ENCODE measurements at places on chromosomes 3 and 15.

DNA sequence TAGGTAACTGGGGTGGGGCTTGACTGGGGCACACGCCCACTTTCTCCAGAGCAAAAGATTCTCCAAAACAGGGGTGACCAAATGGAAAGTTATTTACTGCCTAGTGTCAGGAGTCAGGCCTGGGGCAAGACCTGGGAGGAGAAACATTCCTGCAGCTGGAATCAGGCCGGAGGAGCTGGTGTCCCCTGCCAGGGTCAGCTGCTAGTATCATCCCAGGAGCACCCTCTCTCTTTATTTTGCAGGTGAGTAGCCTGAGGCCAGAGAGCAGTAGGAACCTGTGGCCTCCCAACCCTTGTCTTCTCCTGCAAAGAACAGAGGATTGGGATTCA lies 32.9 kb downstream of the DNAJB8 start:
- DNase-seq: no peak

DNA sequence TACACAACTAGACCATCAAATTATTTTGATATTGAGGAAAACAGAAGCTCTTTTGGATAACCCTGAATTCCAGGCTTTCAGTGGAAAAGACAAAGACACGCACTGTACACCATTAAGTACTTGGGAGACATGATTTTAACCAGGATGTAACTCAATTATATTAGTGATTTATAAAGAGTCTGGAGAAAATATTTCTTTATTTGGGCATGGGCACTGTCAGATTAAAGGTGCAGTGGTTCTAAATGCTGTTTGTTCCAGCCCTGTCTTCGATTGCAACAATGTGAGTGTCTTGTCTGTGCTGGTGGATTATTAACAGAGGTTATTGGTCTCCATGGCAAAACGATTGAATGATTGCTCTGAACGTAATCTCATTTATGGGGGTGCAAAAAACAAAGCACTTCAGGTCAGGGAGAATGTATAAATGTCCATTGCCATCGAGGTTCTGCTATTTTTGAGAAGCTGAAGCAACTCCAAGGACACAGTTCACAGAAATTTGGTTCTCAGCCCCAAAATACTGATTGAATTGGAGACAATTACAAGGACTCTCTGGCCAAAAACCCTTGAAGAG lies at the start of gene TM4SF4:
Gene TM4SF4, plus strand, starts transcription at position 448 of the 568 bp plus-strand sequence. CDS start 181 bp downstream, outside the sequence.
- no peak for DNase-seq

DNA sequence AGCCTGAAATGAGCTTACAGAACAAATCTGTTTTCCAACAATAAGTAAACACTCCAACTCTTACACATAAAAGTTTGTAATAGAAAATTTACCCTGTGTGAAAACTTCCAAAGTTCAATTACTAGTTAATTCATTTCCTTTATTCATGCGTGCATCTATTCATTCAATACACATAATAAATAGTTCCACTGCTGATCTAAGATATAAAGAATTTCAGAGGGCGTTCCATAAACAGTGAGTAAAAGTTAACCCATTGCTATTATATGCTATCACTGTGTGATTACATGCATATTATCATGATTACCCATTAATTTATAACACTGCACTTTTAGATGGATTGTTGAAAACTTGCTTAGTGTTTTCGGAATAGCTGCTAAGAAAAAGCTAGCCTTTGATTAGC lies 36.2 kb upstream of the CFAP20DC start:
- no peak for DNase-seq

DNA sequence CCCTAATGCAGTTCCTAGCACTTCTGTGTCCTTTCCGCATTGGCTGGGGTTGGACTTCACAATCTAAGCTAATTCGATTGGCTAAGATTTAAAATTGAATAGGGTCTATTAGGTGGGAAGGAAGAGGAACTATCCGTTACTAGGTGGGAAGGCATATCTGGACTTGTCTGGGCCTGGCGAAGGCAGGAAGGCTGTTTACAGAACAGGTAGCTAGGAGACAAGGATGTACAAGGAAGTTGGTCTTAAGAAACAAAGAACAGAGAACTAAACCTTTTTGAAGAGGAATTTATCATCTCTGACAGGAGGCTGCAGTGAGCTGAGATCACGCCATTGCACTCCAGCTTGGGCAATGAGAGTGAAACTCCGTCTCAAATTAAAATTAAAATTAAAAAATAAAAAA lies 17.3 kb upstream of the ATG7 start:
- no peak for DNase-seq

GRCh38 chr3:150000641-150001040 lies 29.9 kb upstream of the PFN2 start:
- DNase-seq: no peak

DNA sequence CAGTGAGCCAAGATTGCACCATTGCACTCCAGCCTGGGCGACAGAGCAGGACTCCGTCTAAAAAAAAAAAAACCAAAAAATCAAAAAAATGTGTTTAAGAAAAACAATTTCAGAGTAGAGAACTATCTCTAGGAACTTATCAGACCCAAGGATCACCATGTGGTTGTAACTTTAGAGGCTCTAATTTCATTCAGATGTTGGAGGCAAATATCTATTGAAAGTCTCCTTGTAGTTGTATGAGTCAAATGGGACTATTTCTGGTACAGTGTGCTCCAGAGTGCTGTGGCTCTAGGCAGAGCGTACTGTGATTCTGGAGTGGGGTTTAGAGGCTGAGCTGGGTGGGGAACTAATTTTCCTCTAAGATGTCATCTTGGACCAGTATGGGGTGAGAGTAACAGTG lies 398.7 kb downstream of the SHQ1 start:
- no peak for DNase-seq

GRCh38 chr3:23487015-23487414 lies 283.9 kb downstream of the UBE2E2 start:
- DNase-seq: no peak

DNA sequence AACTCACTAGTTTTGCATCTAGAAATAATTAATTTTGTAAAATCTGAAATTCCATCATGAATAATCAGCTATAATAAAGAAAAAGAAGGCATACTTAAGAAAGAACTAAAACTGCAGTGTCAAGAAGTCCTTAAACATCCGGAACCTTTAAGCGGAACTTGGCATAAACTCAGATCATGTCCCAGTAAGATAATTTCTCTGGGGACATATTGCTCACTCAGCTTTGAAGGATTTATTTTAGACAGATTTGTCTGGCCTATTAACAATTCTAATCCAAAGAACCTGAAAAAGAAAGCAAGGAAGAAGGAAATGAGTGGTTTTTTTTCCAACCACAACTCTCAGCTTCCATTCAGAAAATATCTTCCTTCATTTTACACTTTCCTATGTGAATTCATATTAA lies 850.3 kb downstream of the ROBO1 start:
- DNase-seq: no peak

GRCh38 chr15:76815421-76815820 lies 89.7 kb downstream of the SCAPER start:
- no peak for DNase-seq

GRCh38 chr3:57755368-57755675 lies 787 bp upstream of the SLMAP start:
- DNase-seq: no peak

- DNase-seq: no peak
Measured at GRCh38 chr3:143970773-143971358, 757 bp upstream of the DIPK2A start.

- DNase-seq: no peak
Measured at GRCh38 chr3:137191951-137192350, 234.2 kb downstream of the IL20RB start.

GRCh38 chr3:135874035-135874434 lies 91.5 kb upstream of the PPP2R3A start:
- DNase-seq: no peak

GRCh38 chr3:69504232-69504631 lies 118.3 kb upstream of the FRMD4B start:
- DNase-seq: no peak

- DNase-seq: no peak
Measured at GRCh38 chr3:23620638-23621015, 185.1 kb upstream of the UBE2E1 start.

GRCh38 chr3:179526989-179527391 lies 35.7 kb upstream of the ACTL6A start:
- DNase-seq: no peak

- DNase-seq: no peak
Measured at GRCh38 chr3:71582612-71583565, 639 bp downstream of the FOXP1 start.

GRCh38 chr3:87358066-87358465 lies 81.7 kb upstream of the POU1F1 start:
- no peak for DNase-seq

GRCh38 chr3:5001135-5001534 lies 21.9 kb downstream of the BHLHE40 start:
- DNase-seq: no peak

- DNase-seq: no peak
Measured at GRCh38 chr15:91104111-91104510, 4.1 kb downstream of the SV2B start.

- DNase-seq: no peak
Measured at GRCh38 chr15:63675263-63675662, 78.1 kb downstream of the FBXL22 start.

GRCh38 chr3:75272691-75273090 lies 391.4 kb upstream of the FRG2C start:
- no peak for DNase-seq

GRCh38 chr15:69604072-69604411 lies 151.4 kb downstream of the RPLP1 start:
- DNase-seq: no peak

DNA sequence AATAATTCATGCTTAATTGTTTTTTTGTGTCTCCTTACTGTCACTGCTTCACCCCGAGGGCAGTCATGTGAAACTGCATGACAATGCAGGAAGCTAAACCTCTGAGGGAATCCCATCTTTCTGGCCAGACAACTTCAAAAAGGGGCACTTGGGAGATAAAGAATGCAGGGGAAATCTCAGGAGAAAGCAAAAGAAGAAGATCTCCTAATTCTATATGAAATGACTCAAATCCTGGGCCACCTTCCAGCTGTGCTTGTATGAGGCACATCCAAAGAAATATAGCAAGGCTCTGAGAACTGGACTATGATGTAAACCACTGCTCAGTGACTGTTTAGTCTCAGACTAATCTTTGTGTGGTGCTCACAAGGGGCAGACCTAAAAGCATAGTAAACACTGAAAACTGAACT lies 22.6 kb upstream of the UMPS start:
- DNase-seq: no peak

GRCh38 chr3:190716211-190716610 lies 146.3 kb downstream of the GMNC start:
- no peak for DNase-seq

DNA sequence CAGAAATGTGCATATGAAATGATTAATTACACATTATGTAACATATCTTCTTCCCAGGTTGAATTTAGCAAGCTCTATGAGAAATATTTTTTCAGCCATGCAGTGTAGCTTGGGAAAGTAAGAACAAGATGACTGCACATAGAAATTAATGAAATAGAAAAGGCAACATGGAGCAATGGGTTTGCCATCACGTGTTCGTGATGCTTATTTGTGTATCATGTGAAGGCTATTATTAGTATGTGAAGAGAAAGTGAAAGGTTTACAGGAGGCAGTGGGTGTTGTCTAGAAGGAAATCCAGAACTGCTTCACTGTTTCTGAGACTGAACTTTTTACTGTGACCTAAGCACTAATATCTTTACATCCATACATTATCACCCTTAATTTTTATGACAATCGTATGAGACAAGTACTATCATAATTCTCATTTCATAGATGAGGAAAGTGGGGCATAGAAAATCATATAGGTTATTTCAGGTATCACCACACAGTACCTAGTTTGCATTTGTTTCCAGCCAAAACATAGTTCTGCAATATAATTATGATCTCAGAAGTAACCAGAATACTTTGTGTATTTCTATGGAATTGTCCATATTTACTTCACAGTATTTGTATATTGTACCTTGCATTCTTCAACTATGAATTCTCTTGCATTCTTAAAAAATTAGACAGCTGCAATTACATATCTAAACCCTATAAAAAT lies 14.9 kb downstream of the SERPINI1 start:
- no peak for DNase-seq

GRCh38 chr3:141725036-141725435 lies 13.1 kb upstream of the RNF7 start:
- DNase-seq: no peak

DNA sequence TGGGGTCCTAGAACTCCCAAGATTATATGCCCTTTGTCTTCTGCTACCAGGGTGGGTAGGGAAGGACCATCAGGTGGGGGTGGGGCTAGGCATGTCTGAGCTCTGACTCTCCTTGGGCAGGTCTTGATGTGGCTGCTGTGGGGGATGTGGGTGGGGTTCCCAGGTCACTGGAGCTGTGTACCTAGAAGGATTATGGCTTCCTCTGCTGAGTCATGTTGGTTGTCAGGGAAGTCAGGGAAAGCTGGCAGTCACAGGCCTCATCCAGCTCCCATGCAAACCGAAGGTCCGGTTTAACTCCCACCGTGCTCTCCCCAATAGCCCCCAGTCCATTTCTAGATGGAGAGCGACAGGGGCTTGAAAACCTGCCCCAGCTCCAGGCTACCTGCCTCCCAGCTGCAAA lies 35.2 kb downstream of the EID1 start:
- DNase-seq: no peak

GRCh38 chr15:98143116-98143515 lies 182.6 kb downstream of the ARRDC4 start:
- no peak for DNase-seq

GRCh38 chr15:68349151-68349550 lies 71.6 kb downstream of the FEM1B start:
- no peak for DNase-seq

- DNase-seq: no peak
Measured at GRCh38 chr15:52262364-52262763, 33.2 kb downstream of the MYO5C start.

- no peak for DNase-seq
Measured at GRCh38 chr3:151276687-151277042, 1.7 kb downstream of the P2RY14 start.

GRCh38 chr15:101384276-101384675 lies 89.2 kb upstream of the SNRPA1 start:
- DNase-seq: no peak

GRCh38 chr3:192022412-192022811 lies 561.4 kb downstream of the PYDC2 start:
- no peak for DNase-seq

- DNase-seq: no peak
Measured at GRCh38 chr15:100892013-100892355, 12.4 kb downstream of the ALDH1A3 start.

DNA sequence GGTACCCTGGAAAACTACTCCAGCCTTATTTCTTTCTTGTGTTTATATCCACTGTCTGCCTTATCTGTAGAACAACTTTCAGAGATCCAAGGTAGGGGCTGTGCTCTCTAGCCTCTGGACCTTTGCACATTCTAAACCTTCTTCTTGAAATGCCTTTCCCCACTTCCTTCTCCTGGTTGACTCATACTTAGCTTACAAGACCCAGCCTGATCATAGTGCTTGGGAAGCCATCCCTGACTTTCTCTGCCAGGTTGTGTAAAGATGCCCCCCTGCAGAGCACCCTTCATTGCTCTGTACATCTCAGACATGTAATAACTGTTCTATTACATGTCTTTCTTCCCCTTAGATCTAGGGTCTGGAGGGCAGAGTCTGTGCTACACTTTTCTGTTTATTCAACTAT lies 50.1 kb downstream of the PPM1L start:
- DNase-seq: no peak

DNA sequence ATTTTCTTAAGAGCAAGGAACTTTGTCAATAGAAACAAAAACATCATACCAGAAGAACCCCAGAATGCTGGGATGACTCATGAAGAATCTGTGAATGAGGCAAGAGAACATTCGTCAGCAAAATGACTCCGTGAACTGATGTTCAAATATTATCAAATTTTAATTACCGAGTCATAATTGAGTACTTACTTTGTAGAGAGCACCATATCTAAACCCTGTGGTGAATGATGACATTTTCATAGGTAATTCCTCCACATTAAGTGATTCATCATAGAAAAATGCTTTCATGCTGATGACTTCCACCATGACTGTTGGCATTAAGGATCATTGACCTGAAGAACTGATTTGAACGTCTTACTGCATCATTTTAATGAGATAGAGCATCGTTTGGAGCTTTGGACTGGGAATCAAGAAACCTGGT lies 56.3 kb downstream of the PPARG start:
- DNase-seq: no peak

Measured in SIG-M5 (cell line).